AML-193 (cell line): ENCODE measurements at places on chromosomes 3 and 15.

DNA sequence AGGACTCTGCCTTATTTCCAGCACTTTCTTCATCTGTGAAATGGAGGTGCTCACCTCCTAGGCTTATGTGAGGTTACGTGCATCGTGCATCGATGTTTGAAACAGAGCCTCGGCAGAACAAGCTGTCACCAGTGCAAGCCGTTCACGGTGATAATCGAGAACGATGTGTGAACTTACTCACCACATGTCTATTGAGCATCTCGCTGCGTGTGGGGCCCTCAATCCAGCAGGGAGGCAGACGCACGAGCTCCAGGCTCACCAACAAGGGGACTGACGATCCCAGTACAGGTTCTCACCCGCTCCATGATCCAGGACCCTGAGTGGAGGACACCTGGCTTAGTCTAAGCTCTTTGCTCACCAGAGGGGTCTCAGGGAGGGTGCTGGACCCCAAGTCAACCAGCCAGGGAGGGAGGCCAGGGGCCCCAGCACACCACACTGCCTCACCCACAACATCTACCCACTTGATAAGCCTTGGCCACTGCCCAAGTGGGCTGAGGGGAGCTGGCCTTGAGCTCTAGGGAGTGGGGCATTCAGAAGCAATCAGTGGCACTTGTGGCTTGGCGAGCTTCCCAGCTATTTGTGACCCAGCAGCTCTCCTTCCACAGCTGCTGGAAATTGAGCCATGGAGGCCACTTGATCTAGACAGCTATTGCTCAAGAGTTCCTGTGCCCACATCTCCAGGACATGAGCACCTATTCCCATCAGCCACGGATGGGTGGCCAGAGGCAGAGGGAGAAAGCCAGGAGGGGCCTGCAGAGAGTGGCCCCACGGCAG is 34.4 kb upstream of the SLC6A1 start:
- peak; percentile 17 for DNase-seq

GRCh38 chr15:71302861-71303410 is 187.7 kb downstream of the THSD4 start:
- no peak for DNase-seq

- no peak for DNase-seq
These were observed 122.8 kb upstream of the ABHD17C start for GRCh38 chr15:80572337-80572736.

GRCh38 chr3:178618197-178618596 is 82.0 kb downstream of the KCNMB2 start:
- DNase-seq, result no peak

- DNase-seq, result no peak
These were observed 27.2 kb downstream of the MRPL46 start for GRCh38 chr15:88440021-88440420.

DNA sequence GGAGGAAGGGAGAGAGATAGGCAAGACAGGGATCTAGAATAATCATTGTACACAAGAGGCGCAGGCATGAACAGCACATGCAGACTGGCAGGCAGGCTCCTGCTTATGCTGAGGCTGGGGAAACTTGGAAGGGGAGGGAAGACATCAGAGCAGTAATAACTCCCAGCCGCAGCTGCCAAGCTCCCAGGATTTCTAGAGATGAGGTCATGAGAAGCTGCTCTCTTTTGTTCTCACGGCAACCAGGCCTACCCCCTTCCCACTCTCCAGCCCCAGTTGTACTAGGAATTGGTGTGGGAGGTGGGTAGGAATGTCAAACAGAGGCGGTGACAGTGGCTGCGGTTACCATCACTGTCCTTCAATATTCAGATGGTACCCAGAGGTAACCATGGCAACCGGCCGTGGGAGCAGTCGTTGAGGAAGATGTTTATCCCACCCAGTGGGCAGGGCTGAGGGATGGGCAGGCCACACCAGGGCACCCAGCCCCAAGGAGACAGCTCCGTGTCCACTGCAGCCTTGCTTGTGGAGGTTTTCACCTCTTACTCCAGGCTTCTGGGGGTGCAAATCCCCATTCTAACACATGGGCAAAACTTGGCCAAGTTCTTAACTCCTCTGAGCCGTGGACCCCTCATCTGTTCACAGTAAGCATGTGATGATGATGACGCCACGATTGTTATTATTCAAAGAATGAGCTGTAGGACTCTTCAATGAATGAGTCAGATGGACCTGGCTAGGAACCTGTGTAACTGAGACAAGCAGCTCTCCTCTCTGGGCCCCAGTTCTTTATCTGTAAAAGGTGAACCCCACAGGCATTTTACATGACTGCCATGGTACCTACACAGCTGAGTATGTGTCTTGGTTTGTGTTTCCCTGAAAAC is 360.8 kb upstream of the PROK2 start:
- DNase-seq, result no peak

DNA sequence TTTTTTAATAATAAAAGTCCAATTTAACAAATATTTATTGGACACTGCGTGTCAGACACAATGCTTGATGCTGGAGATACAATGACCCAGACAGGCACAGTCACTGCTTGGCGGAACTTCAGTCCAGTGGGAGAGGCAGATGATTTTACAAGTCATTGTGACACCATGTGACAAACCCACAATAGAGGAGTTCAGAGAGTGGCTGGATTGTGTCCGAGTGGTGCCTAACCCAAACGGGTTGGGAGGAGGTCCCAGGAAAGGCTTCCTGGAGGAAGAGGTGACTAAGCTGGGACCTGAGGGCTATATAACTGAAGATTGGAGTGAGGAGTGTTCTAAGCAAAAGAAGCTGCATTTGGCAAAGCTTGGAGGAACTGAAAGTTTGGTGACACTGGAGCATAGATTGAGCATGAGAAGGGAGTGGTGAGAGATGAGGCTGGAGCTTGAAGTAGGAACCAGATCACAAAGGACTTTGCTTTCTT is 41.4 kb downstream of the CRTC3 start:
- no peak for DNase-seq

DNA sequence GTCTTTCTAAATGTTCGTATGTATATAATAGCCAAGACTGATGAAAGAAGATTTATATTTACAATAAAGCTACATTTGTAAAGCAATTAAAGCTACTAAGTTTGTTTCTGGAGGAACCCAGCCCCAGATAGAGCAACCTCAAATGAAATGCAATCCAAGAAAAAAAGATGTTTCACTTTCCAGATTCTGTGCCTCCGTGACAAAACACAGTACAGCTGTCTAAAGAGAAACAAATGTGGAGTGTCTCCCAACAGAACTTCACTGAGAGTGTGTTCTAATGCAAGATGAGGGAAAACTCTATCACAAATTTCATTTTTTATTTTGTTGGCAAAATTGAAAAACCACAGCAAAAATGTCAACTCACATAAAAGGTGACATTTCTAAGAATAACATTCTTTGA is 317.0 kb downstream of the OCA2 start:
- no peak for DNase-seq

DNA sequence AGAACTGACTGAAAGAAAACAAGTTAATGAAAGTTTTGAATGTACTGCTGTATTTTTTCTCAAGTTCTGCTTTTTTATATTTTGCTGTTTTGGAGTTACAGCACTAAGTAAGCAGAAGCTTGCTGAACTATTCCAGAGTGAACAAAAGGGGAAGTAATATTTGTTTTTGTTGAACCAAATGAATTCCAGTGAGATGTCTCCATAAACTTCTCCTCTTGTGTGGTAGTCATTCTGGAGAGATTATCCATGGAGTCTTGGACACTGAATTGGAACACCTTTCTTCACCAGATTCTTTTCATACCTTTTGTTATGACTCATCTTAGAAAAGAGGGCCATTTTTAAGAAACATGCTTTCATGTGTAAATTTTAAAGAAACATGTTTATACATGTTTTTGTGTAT is 8.8 kb downstream of the ANKUB1 start:
- peak; percentile 94 for DNase-seq

DNA sequence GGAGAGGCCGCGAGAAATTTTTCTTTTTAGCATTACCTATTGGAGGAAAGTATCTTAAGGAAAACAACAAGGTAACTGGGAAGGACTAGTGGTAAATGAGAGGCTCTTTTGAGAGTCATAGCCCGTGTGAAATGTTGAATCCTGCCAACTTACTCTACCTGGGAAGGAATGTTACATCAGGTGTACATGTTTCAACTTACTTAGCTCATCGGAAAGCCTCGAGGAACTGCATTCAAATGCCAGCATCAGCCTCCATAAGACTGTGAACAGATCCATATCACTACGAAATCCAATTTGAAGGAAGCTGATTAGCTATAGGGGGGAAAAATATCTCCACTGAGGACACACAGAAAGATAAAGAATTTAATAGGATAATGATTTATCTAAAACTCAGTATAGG is 72.3 kb upstream of the PDZRN3 start:
- no peak for DNase-seq

DNA sequence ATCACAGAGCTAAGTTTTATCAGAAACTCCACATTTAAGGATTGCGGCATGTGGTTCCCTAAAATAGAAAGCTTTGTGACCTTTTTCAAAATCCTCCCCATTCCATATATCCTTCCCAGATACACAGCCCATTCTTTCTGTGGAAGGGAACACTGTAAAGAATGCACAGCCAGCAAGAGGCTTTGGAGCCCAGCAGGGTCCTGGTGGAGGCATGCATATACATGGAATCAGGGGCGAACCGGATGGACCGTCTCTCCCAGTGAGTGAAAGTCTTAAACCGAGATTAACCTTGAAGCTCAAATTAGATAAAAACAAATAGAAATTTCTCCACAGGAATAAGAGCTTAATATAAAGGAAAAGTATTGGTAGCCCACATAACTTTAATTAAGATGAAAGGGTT is 436.2 kb upstream of the MDFIC2 start:
- DNase-seq, result no peak

- DNase-seq, result no peak
These were observed 72.9 kb downstream of the OCA2 start for GRCh38 chr15:28026221-28026620.

- DNase-seq, result no peak
These were observed 162.3 kb upstream of the NR2E3 start for GRCh38 chr15:71648095-71648494.

DNA sequence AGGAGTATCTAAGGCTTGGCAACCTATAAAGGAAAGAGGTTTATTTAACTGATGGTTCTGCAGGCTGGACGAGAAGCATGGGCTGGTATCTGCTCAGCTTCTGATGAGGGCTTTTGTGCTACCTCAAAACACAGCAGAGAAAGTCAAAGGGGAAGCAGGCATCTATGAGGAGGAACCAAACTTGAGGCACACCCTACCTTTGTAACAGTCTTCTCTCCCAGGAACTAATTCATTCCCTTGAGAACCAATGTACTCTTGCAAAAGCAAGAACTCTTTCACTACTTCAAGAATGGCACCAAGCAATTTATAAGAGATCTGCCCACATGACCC is 109.0 kb downstream of the CGGBP1 start:
- DNase-seq, result no peak

GRCh38 chr3:111989061-111989678 is 9.6 kb upstream of the TAGLN3 start:
- DNase-seq, result peak; percentile 86

DNA sequence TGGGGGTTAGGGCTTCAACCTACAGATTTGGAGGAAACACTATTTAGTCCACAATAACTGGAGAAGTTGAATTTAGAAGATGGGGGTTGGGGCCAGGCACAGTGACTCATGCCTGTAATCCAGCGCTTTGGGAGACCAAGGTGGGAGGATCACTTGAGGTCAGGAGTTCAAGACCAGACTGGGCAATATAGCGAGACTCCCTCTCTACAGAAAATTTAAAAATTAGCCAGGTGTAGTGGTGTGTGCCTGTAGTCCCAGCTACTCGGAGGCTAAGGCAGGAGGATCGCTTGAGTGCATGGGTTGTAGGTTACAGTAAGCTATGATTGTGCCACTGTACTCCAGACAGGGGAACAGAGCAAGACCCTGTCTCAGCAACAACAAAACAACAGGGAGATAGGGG is 5.0 kb upstream of the DYNLT2B start:
- DNase-seq, result no peak

- no peak for DNase-seq
These were observed 540.8 kb upstream of the IL12A start for GRCh38 chr3:159447841-159448240.

GRCh38 chr15:71496336-71496955 is 313.9 kb upstream of the NR2E3 start:
- DNase-seq, result no peak

- DNase-seq, result no peak
These were observed 390.9 kb upstream of the ADAMTS9 start for GRCh38 chr3:65078748-65079147.

DNA sequence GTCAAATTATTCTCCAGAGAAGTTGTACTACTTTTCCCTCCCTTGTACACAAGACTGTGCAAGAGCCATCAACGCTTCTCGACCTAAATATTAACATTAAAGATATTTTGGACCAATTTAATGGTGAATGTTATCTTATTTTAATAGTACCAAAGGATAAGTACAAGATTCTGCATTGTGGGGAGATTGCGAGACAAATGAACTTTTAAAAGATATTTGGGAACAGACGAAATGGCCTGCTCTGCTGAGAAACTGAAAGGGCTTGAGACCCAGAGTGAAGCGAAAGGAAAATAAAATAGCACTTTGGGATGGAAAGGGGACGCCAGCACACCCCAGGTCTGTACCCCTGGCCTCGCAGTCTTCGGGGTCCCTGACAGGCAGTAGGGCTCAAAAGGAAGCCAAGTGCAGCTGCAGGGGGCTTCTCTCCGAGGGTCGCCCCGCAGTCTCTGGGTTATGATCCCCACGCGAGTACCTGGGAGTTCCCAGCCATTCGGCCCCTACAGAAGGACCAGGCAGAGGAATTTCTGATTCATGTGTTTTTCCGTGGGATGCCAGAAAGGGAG is 97.6 kb upstream of the VGLL3 start:
- DNase-seq, result no peak

DNA sequence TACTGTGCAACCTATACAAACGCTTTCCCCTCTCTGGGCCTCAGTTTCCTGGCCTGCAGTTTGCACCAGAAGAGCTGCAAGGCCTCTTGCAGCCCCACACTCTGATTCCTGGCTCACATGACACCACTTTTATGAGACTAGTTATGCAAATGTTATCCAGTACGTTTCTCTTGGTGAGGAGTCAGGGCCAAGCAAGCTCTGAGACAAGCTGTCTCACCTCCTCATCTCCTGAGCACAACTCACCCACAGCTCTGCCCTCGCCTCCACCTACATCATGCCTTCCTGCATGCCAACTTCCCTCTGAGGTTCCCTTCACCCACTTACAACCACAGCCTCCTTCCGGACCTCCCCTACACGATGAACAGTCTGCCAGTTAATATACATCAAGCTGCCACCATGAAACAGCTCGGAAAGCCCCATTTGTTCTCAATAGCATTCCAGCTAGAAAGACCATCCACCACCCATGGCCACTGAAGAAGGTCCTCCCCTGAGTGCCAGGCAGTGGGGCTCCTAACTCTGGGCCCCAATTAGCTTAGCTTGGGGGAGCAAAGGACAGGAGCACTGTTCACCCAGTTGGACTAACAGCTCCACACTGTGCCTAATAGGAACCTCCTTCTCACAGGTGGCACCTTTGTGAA is 25.0 kb downstream of the CRYGS start:
- peak; percentile 81 for DNase-seq
